Daoy (cell line): ENCODE measurements at places on chromosomes 1 and 21. TPM values are rescaled to one million over a fixed set of nuclear protein-coding genes. Genes with fewer than 3 reads are reported as not detected.

- peak; percentile 83 for DNase-seq
Observed at GRCh38 chr21:36613059-36613458, 85.9 kb upstream of the SIM2 start.

DNA sequence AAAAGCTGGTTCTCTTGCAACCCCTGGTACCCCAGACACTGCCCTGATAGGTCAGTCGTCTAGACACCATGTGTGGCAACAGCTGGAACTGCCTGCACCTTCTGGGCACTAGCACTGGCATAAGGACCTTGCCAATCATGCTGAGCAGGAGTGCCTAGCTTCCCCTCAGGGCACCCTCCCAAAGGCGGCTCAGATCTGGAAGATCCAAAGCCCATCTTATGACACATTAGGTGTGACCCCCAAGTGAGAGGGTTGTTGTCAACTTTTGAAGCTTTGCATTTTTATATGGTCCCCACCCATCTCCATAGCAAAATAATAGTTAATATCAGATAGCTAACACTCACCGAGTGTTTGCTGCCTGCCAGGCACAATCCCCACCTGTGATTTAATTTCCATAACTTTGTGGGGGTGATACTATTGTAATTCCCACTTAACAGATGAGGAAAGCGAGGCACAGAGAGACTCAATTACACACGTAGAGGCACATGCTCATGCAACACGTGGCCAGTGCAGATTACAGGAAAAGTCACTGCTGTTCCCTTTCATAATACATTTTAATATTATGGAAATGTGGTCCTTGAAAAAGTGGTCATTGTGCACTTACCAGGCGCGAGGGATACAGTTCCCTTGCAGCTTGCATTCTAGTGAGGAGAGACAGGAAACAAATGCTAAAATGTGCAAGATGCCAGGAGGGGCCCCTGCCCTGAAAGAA, 25.8 kb downstream of the EXOC8 start:
- no peak for DNase-seq

DNA sequence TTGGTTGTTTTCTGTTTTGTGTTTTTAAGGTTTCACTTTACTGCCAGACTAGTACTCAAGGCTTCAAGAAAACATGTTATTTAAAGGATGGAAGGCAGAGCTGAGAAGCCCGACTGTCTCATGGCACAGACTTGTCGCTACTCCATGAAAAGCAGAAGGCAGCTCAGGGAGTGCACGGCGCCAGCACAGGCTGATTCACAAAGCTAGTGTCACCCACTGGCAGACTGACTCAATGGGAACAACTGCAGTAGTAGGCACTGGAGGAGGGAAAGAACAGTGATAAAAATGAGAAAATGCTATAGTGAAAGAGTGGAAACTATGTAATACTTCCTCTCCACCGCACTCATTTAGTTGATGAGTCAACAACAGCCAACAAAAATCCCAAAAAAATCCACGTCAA, 14.7 kb downstream of the HSF2BP start:
- peak; percentile 81 for DNase-seq

- no peak for DNase-seq
Observed at GRCh38 chr21:39334611-39335010, 14.3 kb downstream of the HMGN1 start.

DNA sequence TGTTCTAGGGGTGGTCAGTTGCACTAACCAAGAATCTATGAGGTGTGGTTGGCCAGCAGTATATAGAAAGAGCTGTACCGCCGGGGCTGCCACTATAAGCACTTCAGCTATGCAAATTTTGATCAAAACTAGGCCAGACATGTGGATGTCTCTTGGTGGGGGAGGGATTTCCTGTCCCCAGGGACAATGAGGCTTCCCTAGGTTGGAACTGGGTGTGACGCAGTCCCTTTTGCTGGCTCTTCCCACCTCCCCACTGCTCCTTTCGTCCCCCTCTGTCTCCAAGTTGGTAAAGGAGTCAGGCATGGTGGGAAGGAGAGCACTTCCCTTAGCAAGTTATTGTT, 13.6 kb downstream of the SDCCAG8 start:
- DNase-seq = no peak

WDR26 gene
- total RNA-seq = 14.1 and 19.6 TPM in 2 replicates

HNRNPR gene
- 196 and 221 TPM in 2 replicates for total RNA-seq

PLA2G2F gene
- total RNA-seq = not detected in 2 replicates

DNA sequence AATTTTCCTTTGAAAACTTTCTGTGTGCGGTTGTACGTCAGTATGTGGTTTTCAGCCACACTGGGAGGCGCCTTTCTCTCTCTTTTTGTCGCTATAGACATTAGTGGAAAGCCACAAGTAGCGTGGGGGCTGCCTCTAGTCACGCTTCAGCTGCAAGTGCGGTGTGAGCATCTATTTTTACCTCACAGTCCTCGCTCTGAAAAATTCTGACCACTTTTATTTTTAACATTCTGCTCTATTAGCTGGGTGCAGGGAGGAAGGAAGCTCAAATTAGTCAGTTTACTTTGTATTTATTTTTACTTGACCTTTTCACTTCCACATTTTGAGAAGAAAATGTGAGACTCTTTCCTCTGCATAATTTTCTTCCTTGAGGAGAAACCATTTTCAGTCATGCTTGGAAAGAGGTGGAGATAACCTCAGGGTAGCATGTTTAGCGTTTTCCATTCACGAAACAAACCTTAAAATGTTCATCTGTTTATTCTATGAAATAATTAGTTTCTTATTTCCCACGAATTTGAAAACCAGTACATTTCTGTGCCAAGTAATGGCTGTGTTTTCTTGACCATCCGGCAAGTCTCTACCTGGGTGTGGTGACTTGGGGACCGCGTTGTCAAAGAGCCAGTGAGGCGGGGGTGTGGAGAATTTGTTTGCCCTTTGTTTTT, 35.6 kb downstream of the ADARB1 start:
- DNase-seq = peak; percentile 39

DNA sequence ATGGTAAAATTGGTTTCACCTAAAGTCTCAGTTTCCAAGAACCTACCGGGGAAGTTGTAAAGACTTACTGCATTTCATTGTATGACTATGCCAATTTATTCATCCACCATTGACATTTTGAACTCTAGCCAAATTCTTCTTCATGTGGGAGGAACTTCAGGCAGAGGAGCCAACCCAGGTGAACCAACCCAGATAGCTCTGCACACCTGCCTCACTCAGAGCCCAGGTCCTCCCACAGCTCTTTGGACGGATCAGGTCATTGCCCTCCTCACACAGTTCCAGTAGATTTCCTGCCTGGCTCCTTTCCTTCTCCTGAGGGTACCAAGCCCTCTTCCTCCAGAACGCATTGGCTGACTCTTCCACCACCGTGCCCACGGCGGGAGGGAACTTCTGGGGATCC, 121.7 kb downstream of the DTL start:
- no peak for DNase-seq

ACBD3 gene
- 57.0 and 58.2 TPM in 2 replicates for total RNA-seq

CLCA1 gene
- not detected in 2 replicates for total RNA-seq

MSH4 gene
- total RNA-seq = 0.06 and 0.34 TPM in 2 replicates

DNA sequence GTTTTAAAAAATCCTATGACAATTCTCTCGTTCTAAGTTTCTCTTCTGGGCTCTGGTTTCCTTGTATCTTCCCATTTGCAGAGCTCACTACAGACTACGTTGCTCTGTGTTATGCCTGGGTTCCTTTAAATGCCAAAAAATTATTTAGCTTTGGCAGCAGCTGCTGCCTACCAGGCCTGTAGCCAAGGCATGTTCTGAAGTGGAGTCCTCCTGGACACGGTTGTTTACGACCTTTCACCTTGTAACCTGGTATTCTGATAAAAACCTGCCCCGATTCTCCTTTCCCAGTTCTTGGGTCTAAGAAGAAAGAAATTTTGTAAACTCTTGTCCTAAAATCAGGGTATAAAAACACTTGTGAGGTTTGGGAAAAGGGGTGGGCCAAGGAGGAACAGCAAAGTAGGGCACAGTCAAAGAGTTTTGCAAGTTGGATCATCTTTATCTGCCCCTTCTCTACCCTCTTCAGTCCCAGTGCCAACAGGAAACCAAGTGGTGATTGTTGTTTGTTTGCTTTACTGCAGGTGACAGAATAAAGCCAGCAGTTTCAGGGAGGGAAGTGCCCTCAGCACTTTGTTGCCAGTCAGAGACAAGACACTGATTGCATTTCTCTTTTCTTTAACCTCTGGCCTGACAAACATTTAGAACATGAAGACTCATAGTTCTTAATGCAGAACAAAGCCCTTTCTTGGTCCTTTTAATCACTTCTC, 3.1 kb upstream of the TXNIP start:
- no peak for DNase-seq

CYP2J2 gene
- total RNA-seq = 4.2 and 4.7 TPM in 2 replicates

- no peak for DNase-seq
Observed at GRCh38 chr1:193077991-193078390, 18.6 kb downstream of the RO60 start.

GRCh38 chr1:92500552-92500951, 13.8 kb upstream of the GFI1 start:
- no peak for DNase-seq

GRCh38 chr1:214708321-214708955, 105.4 kb downstream of the CENPF start:
- no peak for DNase-seq

GRCh38 chr1:48187969-48188563, 34.5 kb upstream of the SLC5A9 start:
- DNase-seq = no peak

KPRP gene
- total RNA-seq = not detected in 2 replicates

C1orf116 gene
- 0.11 TPM in 1 of 2 replicates, not detected in the other for total RNA-seq

DNA sequence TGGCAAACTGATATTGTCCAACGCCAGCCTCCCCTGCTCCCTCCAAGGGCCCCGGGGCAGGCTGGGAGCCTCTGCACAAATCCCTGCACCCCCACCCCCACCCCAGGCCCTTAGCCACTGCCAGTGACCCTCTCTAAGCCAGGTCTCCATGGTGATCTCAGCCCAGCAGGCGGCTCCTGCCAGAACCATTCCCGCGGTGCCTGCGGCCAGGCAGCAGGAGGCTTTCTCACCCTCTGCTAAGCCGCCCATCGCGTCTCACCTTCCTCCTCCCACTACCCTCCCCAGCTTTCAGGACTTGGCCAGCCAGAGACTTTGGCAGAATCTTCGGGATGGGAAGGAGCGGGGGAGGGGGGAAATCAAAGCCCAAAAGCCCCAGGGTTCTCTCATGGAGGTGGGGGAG, 46.8 kb upstream of the WASF2 start:
- DNase-seq = peak; percentile 94

GRCh38 chr1:108585313-108585712, 25.4 kb downstream of the EEIG2 start:
- no peak for DNase-seq

DNA sequence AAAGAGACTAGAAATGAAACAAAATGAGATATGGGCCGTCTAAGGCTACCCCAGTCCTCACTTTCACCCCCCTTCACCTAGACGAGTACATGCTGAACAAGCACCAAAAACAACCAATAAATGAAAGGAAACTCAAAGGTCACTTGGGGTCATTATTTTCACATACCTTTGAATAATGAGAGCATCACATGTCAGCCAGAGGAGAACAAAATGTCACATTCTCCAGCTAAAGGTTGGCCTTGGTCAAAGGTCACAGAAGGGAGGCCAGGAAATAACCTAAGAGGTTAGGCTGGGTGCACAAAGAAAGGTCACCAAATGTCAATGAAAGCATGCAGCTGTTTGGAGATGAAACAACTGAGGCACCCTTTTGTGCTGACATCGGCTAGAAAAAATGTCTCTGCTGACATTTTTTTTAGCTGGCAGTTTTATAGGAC, 288.7 kb upstream of the USP25 start:
- DNase-seq = no peak

- no peak for DNase-seq
Observed at GRCh38 chr1:170530972-170531757, 801 bp upstream of the GORAB start.

- no peak for DNase-seq
Observed at GRCh38 chr1:150249936-150250335, 7.6 kb upstream of the CA14 start.

PRAMEF15 gene
- total RNA-seq = not detected in 2 replicates

GRCh38 chr1:54699936-54700525, 15.6 kb upstream of the TTC4 start:
- no peak for DNase-seq

NCAM2 gene
- total RNA-seq = 2.6 TPM in 1 of 2 replicates, not detected in the other

RGS8 gene
- not detected in 2 replicates for total RNA-seq

DNA sequence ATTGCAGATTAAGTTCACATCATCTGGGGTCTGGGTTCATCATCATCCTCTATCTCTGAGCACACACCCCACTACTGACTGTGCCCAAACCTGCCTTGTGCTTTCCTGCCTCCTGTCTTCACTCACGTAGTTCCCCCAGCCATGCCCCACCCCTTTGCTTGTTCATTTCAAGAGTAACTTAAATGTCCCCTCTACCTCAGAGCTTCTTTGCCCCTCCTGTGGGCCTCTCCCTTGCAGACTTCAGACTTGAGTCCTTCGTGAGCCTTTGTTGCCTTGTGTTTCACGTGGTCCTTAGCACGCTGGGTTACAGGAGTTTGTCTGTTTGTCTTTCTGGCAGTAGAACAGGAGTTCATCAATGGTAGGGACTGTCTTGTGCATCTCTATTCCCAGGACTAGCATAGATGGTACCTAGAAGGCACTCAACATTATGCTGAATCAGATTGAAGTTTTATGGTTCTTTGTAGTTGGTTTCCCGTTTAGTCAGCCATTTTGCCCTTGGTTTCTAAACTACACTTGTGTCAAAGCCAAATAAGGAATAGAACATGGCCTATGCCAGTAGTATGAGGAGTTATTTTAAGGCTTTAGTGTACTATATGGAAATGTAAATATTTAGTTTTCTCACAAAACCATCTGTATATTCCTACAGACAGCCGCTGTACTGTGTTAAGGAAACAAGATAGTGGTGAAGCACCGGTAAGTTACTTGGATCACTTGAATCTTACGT, 86.2 kb downstream of the TTC3 start:
- DNase-seq = no peak

NTMT2 gene
- not detected in 2 replicates for total RNA-seq

DNA sequence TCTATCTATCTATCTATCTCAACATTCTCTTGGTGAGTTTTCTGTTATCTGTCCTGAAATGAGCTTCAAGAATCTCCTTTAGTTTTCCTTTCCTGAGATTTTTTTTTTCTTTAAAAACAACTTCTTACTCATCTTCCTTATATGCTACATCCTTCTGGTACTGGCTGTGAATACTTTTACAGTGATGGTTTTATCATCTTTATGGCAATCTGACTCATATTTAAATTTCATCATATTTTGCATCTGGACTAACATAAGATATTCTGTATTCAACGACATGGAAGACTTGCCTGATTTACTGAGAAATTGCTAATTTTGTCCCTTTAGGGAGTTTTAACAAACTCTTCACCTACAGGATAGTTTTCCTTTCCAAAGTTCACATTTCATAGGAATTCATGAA, 33.0 kb downstream of the PDE4B start:
- DNase-seq = no peak
